ENCODE measurements at places on chromosomes 3 and 15.

GRCh38 chr15:78302579-78303312, 3.3 kb upstream of the SKIC8 start:
- DNase-seq = no peak

DNA sequence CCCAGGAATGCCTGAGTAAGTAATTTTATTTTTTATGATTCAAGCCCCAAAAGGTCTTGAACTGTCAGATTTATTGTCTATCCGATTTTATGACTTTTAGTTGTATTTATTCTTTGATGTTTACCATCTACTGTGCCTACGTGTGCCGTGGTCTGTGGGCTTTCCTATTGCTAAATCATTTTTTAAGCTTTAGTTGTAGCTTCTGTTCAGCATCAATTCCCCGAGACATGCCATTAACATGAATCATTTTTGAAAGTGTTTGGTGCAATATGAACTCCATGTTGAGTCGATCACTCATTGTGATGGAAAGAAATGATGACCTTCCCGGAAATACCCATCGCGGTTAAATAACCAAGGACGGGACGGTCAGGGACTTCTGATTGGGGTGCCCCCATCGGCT, 268.7 kb upstream of the THRB start:
- no peak for DNase-seq

DNA sequence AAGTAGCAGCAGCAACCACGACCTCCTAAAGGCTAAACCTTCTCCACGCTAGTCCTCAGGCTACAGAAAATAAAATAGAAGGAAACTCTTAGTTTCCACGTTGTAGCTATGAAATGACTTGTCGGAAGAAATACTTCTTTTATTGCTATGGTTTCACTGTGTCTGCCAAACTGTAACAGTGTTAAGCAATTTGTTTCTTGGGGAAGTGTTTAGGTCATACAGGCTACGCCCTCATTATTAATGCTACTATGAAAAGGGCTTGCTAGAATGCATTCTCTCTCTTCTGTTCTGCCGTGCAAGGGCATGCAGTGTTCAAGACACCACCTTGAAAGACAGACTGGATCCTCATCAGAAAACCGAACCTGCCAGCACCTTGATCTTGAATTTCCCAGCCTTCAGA, 462.7 kb downstream of the PLOD2 start:
- DNase-seq = no peak

GRCh38 chr3:142999881-143000280, 1.5 kb upstream of the U2SURP start:
- DNase-seq = no peak

DNA sequence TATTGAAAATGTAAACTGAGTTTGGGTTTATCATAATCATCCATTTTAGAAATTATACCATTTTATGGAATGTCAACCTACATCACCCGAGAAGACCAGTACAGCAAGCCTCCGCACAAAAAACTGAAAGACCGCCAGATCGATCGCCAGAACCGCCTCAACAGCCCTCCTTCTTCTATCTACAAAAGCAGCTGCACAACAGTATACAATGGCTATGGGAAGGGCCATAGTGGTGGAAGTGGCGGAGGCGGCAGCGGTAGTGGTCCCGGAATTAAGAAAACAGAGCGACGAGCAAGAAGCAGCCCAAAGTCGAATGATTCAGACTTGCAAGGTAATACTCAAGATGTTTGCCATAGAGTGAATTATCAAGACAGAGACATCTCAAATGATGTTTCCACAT, 197.0 kb downstream of the GHSR start:
- DNase-seq = no peak

GRCh38 chr3:51621091-51621892, 49.8 kb upstream of the TEX264 start:
- DNase-seq = no peak

DNA sequence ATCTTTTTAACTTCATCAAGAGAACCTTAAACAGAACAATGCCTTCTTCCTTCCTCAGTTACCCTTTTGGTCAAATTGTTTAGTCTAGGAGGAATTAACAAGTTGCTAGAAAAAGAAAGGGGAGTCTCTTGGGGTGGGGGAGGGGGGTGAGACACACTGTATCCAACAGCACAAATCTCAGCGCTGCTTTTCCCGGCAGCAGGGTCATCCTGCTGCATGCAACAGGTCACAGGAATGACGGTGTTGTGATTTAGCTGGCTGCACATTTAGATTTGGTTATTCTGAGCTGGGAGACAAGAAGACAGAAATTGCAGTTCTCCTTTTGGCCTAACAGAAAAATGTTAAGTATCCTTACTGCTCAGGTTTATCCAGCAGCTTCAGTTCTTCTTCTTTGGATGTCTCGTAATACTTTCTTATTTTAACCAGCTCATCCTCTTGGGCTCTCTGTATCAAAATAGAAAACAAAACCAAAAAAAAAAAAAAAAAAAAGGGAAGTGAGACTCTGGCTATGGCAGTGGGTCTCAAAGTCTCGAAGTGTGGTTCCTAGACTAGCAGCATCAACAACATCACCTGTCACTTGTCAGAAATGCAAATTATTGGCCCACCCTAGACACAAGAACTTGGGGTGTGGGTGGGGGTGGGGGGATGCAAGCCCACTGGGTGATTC, 190.5 kb downstream of the GREM1 start:
- DNase-seq = no peak

DNA sequence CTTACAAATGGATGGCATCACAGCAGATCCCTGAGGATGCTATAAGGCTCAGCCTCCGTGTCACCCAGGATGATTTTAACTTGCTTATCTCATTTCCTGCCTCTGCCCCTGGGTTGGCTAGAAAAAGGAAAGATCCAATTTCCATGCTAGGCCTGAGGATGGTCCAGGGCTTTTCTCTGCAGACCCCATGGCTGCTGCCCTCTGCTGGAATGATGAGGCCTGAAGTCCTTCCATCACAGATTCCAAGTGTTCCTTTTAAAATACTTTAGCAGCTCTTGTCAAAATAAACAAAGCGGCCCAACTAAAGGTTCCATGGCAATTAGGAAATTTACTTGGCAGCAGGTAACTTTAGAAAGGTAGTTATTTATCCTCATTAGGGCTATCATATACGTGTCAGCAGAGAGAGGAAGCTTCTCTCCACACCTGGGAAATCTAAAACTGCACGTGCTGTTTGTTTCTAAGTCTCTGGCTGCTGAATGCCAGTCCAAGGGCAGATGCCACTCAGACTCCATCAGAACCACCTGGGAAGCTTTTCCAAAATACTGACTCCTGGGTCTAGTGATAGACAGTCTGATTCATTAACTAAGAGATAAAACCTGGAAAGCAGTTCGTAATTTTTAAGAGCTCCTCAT, 401.9 kb upstream of the IL12A start:
- no peak for DNase-seq
